ENCODE measurements at places on chromosomes 2 and 18.

GRCh38 chr2:168174756-168175155 is 72.6 kb downstream of the STK39 start:
- DNase-seq: no peak

- DNase-seq: no peak
Observed at GRCh38 chr18:46167971-46168370, 63.8 kb downstream of the HAUS1 start.

- no peak for DNase-seq
Observed at GRCh38 chr2:240573071-240573515, 4.8 kb downstream of the RNPEPL1 start.

DNA sequence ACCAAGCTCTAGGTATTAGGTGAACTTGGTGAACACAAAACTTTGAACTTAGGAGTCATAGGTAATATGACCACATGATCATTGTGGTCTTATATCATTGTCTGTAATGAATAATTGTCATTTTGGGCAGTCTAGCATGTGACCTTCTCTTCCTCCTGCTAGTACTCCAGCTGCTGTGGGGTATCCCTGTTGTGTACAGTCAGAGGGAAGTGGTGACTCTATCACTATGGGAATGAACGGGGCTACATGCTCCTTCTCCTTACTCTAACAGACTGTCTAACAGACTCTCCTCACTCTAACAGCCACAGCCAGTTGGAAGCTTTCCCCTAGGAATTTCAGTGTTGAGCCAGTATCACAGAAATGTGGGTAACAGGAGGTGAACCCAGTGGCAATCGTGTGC is 68.2 kb upstream of the NEDD4L start:
- no peak for DNase-seq

DNA sequence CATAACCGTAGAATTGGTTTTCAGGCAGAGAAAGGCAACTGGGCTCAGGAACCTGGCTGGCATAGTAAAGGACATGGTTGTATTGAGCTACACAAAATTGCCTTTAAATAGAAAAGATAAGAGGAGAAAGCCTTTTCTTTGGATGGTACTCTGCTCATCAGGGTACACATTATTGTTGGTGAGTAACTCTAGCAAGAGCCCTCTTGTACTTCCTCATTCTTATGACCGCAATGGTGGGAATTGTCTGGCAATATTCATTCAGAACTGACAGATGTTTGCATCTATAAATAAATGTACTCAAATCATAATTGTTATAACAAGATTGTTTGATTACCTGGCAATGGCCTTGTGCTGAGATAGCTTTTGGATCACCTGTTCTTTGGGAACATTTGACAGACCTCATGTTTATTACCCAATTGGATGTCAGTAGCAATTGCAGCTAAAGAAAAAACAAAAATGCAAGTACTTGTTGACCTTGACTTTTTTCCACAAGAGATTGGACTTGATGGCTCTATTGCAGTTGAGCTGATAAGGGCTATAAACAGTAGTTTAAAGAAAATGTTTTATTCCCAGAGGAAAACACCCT is 43.9 kb downstream of the MEIS1 start:
- no peak for DNase-seq

- DNase-seq: no peak
Observed at GRCh38 chr18:26479681-26480079, 68.7 kb downstream of the KCTD1 start.

All from stromal cell of bone marrow (primary cell).